ENCODE measurements at places on chromosomes 2 and 18.

- DNase-seq = peak; percentile 51
These were observed 4.0 kb upstream of the MREG start for GRCh38 chr2:216017365-216017764.

- DNase-seq = peak; percentile 33
These were observed 186.6 kb downstream of the MTX2 start for GRCh38 chr2:176455816-176456291.

- DNase-seq = no peak
These were observed 88.1 kb downstream of the EPB41L3 start for GRCh38 chr18:5455674-5456073.

- DNase-seq = no peak
These were observed 298.7 kb downstream of the CDCA7 start for GRCh38 chr2:173653432-173653805.

DNA sequence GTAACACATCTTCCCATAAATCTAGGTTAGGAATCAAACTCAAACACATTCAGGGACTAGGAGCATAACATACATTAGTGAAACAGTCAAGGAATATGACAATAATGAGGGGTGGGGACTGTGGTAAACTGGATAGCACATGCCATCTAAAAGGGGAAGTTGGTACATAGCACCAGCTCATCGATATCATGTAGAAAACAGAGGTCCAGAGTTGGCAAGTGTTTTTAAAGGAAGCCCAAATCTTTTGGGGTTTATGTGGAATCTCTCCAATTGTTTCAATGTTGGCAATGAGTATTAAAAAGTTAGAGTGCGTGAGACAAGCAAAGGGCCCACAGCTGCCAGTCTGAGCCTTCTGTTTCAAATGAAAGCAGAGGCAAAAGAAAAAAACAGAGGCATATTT lies 24.4 kb downstream of the KLF7 start:
- DNase-seq = no peak

- no peak for DNase-seq
These were observed 656.8 kb downstream of the METTL4 start for GRCh38 chr18:1914489-1914888.

GRCh38 chr2:151553-152334 lies 105.4 kb upstream of the FAM110C start:
- DNase-seq = no peak

- no peak for DNase-seq
These were observed 177.5 kb downstream of the ANAPC1 start for GRCh38 chr2:111706481-111707001.

- no peak for DNase-seq
These were observed 51.0 kb upstream of the CTDP1 start for GRCh38 chr18:79628416-79629248.

DNA sequence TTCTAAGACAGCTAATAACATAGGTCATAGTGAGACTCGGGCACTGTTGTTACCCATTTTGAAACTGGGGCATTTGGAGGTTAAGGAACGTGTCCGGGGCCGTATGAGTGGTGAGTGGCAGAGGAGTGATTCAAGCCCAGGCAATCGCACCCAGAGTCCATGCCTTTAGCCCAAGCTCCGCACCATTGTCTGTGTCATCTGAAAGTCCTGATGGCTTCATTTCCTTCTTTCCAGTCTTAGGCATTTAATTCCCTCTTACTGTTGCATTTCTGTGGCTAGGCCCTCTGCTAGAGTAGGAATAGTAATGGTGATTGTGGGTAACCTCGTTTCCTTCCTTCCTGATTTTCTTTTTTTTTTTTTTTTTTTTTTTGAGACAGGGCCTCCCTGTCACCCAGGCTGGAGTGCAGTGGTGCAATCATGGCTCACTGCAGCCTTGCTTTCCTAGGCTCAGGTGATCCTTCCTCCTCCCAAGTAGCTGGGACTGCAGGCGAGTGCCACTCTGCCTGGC lies 49.8 kb upstream of the ASB1 start:
- DNase-seq = peak; percentile 73

DNA sequence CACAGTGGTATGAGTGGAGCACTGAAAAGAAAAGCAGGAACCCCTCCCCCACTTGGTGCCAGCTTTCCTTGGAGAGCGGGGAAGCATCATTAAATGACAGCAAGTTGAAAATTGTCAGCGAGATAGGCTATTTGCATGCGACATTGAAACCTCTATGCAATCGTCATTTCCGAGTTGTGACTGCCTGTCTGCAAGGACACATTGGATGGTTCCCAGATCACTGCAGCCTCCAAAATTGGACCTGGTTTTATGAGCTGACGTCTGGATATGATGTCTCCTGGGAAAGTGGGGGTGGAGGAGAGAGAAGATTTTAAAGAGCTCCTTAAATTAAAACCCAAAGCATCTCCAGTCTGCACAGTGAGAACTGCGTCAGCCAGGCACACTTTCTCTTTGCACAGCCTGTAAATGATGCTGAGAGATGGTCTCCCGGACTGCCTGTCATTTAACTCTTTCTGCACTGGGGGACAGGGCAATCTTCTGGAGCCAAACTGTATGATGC lies 57.8 kb upstream of the KIF5C start:
- DNase-seq = no peak

GRCh38 chr2:61448229-61448628 lies 22.7 kb downstream of the USP34 start:
- no peak for DNase-seq

DNA sequence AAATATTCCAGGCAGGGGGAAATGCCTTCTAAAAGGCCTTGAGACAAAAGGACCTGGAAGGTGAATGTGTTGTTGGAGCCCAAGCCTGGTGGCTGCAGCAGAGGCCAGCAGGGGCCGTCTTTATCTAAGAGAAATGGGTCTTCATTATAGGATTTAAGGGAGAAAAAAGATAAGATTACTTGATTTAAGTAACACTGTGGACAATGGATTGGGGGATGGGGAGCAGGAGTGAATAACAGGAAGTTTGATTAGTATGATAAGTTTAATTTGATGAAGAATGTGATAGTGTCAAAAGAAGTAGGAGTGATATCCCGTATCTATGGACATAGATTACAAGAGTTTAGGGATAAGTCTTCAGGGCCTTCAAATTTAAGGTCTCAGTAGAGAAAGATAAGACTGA lies 64.2 kb downstream of the WDR75 start:
- no peak for DNase-seq

DNA sequence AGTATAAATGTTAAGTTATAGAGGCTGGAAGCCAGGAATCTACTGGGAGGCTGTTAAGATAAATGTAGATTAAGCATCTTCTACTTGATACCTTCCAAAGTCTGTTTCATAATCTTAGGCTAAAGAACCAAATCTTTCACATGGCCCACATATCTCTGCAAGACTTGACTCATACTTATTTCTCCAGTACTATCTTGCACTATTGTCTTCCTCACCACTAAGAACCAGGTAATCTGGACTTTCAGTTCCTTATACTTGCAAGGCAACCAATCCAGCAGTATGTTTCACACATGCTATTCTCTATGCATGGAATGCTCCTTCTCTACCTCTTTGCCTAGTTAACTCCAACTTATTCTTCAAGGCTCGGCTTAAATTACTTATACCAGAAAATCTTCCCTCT lies 62.2 kb downstream of the RBMS1 start:
- DNase-seq = no peak
